ENCODE measurements at places on chromosomes 7 and 10.

DNA sequence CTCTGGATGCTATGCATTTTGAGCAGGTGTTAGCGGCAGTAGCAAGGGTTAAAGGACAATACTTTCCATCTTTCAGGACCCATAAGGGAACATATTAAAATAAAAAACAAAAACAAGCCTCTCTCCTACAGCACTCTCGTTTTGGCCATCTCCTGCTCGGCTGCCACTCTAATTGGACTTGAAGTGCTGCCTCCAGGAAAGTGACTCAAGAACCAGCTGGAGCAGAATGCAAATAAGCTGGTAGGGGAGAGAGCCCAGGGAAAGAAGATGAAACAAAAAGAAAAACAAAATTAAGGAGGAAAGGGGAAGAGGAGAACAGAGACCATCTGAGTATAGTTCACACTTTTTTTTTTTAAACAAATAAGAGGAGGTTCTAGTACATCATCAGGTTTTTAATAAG is 65.6 kb downstream of the HBP1 start:
- DNase-seq: no peak

DNA sequence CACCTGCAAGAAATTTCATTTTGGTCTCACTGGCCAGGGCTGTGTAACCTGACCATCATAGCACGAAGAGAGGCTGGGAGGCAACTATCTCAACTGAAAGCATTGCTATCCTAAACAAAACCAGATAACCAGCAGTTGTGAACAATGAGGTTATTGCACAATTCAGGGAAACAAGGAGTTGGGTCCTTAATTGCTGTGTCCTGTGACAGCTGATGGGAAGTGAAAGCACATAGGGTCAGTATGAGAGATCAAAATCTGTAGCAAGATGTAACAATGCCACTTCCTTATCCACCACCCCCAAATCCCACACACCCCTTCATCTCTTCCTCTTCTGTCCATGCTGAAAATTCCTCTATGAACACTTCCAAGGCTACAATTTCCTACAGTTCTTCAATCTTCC is 80.2 kb downstream of the HTR7 start:
- no peak for DNase-seq

- DNase-seq: peak; percentile 6
Observed at GRCh38 chr7:128790315-128791041, 1.3 kb upstream of the CCDC136 start.

- DNase-seq: no peak
Observed at GRCh38 chr7:134940729-134941128, 45.6 kb upstream of the AGBL3 start.

DNA sequence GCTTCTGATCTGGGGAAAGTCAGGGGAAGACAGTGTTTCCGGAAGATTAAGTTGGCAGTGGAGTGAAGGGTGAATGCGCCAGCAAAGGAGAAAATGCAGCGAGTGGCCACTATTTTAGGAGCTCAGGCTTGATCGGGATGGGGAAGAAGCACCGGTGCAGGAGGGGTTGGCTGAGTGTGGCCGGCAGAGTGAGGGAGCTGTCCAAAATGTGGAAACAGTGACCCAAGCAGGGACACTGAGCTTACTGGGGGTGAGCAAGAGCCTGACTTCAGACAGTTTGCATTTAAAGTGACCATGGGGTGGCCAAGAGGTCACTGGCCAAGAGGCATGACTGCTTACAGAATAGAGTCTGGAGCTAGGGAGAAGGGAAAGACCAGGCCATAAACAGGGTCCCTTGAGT is 79.3 kb downstream of the GOLGA7B start:
- no peak for DNase-seq

DNA sequence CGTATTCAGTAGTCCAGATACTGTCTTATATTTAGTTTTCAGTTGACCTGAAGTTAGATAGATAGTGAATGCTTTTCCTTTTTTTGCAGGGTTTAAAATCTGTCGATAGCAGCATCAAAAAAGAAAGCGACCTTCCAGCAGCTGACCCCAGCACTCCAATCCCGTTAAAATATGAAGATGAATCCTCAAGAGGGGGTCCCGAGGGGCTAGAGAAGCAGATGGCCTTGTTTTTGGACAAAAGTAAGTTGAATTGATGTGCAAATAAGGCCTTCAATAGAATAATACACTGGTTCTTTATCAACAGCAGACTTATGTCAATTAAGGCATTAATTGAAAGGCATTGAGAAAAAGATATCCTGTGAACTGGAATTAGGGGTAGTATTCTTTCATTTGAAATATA is 18.7 kb downstream of the EDRF1 start:
- no peak for DNase-seq

DNA sequence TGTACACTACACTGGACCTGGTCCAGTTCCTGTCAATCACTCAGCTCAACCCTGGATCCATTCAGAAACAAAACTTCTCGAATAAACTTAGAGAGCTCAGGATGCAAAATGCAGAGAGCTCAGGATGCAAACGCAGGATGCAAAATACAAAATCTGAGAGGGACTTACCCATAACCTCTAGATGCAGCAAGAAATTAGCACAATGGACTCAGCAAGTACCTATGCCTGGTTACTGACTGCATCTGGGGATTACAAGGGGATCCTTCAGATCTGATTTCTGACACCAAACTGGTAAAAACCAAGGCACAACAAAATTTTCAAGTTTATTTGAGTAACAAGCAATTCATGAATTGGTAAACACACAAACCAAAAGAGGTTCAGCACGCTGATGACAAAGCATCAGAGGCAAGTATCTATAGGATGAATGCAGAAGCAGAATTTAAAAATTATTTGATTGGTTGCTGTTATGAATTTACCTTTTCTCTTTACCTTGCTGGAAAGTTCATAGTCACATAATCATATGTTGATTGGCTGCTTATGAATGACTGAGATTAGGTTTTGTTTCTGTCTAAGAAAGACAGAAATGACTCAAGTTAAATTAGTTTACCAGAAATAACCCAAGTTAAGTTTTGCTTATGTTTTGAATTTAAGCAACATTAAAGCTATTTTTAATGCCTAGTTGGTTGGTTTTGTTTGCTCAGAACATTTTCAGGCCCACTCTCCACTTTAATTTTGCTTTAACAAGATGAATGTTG is 11.4 kb downstream of the GIMAP6 start:
- no peak for DNase-seq
